Hepatocyte (in vitro differentiated cells): ENCODE measurements at places on chromosomes 2 and 18.

DNA sequence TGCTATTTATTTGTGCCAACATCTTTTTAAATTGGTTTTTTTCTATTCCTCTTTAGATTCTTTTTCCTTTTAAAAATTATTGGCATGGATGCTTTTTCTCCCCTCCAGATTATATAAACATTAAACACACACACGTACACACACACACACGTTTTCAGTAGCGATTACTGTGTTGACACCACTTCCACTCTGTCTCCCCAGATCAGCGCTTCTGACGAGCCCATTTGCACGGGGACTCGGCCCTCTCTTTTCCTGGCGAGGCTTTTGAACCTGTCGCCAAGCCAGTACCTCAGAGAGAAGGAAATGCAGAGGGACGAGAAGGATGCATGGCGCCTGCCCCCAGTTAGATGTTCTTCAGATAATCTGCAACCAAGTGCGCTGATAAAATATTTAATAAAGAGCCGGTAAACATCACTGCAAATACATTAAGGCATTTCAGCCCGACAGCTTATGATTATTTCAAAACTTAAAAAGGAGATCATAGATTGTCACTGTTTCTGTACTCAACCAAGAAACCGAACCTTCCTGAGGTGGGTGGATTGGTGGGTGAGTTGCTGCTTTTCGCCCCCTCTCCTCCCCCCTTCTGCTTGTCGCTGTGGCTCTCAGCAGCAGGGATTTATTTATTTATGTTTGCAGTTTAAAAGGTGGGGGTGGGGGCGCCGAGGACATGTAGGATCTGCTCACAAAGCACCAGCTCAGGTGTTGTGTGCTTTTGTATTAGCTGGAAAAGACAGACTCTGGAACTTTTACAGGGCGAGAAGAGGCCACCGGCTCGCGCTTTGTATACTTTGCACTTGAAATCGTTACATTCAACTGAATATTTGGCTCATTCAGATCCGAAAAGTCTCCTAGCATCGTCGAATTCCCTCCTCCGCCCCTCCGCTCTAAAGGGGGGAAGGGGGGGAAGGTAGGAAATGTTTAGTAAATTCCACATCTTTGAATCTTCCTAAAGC lies 787 bp upstream of the TBR1 start:
- DNase-seq: no peak

DNA sequence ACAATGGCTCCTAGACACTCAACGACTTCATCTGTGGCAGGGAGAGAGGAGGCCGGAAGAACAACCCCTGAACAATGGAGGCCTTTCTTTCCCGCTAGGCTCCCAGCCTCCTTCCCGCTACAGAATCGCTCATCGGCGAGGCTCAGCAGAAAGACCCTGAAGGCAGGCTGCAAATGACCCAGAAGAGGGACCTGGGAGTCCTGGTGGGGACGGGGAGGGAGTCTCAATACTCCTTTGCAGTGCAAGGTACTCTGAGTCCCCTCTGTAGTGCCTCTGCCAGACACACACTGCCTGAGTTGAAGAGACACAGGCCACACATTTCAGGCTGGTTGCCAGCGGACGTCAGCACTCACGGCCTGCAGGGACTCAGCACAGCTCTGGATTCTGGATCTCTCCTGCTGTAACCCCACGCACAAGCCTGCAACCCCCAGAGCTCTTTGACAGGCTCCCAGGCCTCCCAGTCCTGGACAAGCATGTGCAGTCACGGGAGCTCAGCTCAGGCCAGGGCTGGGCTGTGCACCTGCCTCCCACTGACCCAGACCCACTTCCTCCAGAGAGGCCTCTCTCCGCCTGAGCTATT lies 6.1 kb downstream of the GPR17 start:
- peak; percentile 63 for DNase-seq

DNA sequence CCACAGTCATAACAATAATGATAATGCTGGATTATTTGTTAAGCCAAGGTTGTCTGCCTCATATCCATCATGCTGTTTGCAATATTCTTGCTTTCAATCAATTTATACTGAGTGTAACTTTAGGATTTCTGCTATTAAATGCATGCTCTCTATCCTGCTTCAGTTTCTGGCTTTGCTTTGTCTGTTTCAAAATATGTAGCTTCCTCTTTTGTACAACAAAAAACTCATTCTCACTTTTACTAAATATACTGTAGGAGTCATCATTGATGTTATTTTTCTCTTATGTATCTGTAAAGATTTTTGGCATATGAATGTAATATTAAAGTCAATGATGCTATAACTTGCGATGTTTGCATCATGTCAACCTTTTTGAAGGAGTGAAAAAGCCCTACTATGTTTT lies 149.3 kb downstream of the GPD2 start:
- DNase-seq: no peak

GRCh38 chr2:204763974-204764703 lies 218.9 kb downstream of the PARD3B start:
- no peak for DNase-seq

DNA sequence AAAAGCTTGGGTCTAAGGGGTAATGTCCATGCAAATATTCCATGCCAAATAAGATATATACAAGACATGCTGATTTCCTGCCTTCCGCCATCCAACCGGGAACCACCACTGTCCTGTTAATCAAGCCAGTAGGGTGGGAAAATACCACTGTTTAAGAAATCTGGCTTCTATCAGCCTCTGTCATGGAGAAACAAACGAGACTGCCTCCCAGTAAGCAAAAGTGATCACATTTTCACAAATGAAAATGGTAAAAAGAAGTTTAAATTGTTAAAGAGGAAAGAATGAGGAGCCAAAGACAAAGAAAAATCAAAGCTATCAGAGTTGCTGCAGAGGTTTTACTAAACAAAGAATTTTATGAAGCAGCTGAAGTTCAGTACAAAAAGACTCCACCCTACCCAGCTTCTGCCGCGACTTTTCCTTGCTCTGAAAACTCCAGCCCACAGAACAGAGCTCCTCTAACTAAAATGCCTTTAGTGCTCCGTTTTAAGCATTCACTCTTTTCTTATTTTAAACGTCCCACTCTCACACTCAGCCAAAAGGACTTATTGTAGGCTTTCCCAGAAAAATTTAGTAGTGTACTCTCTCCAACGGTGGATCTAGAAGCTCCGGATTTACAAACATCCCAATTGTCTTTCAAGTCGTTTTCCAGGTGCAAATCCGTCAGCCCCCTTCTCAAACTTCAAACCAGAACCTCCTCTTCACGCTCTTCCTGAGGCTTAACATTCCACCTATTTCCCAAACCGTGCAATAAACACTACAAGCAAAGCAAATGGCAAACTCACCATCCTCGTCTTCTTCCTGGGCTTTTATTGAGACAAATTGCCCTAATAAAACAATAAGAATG lies 613 bp downstream of the COL5A2 start:
- peak; percentile 56 for DNase-seq

DNA sequence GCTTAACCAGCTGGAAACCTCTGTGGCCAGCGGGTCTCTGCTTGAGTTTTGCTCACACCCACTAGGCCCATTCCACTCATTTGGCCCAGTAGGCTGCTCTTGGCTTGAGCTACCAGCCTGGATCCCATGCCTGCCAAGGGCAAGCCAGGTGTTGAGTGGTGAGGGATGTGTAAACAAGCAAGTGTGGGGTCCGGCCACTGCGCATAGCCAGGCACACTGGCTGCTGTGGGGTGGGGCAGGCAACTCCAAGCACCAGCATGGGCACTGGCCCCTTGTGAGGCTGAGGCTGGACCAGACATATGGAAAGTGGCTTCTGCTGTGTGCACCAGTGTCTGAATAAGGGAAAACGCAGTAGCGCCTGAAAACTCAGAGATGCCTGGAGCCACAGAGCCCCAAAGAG lies 732.7 kb downstream of the NR4A2 start:
- no peak for DNase-seq

GRCh38 chr2:195899226-195899625 lies 169.4 kb downstream of the DNAH7 start:
- no peak for DNase-seq

DNA sequence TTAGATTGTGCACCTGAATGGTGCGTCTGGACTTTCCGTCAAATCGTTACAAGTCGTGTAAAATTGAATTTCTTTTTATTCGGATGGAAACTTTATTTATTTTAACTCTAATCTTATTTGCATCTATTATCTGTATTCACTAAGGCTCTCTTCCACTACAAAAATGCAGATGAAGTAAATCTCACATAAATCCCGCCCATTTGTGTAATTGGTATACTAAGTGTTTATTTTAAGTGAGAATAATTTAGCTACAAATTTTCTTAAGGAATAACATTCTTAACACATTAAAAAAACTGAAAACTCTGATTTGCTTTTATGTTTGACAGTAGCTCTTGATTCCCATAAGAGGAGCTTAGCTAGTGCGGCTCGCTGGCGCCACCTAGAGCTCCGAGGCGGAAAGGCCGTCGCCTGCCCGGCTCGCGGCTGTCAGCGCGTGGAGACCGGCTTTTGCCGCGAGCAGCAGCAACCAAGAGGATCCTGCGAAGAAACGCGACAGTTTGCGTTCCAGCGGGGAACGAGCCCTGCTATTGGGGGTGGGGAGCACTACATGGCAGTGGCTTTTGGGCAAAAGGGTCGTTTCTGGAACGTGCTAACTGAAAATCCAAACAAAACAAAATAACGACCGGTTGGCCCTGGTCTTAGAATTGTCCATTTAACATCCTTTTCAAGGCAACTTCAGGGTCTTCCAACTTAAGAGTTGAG lies 6.7 kb downstream of the SP9 start:
- DNase-seq: peak; percentile 92

- DNase-seq: no peak
Observed at GRCh38 chr18:36380173-36380827, 82.8 kb downstream of the FHOD3 start.

DNA sequence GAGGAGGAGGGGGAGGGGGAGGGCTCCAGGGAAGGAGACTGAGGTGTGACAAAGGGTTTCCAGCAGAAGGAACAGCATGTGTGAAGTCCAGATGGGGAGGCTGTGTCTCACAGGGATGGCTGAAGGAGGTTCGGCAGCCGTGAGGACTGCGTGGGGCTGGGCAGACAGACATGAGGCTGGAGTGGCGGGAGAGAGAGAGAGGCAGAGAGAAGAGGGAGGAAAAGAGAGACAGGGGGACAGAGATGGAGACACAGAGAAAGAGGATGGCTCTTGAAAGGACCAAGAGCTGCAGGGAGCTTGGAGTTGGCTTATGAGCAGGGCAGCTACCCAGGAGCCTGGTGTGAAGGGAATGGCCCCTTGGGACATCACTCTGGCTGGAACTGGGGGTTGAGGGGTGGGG lies 138.9 kb upstream of the ASB18 start:
- DNase-seq: no peak

GRCh38 chr2:108058576-108059137 lies 72.3 kb downstream of the SLC5A7 start:
- DNase-seq: no peak

- no peak for DNase-seq
Observed at GRCh38 chr2:152729844-152730243, 11.4 kb downstream of the ARL6IP6 start.

DNA sequence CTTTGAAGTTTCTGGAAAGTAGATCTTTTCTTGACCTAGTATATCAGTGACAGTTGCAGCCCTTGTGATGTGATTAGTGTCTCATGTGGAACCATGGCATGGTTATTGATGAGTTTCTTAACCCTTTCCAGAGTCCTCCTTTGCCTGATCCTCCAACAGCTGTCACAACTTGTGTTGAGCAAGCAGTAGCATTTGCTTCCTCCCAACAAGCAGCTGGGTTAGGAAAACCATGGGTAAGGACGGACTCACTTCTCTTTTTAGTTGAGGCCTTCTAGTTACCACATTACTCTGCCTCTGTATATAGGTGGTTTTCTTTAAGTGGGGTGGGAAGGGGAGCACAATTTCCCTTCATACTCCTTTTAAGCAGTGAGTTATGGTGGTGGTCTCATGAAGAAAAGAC lies 96.3 kb downstream of the XRCC5 start:
- DNase-seq: no peak
